ENCODE measurements at places on chromosomes 6 and 20.

GRCh38 chr20:25017257-25017803 lies 24.8 kb upstream of the APMAP start:
- no peak for DNase-seq

DNA sequence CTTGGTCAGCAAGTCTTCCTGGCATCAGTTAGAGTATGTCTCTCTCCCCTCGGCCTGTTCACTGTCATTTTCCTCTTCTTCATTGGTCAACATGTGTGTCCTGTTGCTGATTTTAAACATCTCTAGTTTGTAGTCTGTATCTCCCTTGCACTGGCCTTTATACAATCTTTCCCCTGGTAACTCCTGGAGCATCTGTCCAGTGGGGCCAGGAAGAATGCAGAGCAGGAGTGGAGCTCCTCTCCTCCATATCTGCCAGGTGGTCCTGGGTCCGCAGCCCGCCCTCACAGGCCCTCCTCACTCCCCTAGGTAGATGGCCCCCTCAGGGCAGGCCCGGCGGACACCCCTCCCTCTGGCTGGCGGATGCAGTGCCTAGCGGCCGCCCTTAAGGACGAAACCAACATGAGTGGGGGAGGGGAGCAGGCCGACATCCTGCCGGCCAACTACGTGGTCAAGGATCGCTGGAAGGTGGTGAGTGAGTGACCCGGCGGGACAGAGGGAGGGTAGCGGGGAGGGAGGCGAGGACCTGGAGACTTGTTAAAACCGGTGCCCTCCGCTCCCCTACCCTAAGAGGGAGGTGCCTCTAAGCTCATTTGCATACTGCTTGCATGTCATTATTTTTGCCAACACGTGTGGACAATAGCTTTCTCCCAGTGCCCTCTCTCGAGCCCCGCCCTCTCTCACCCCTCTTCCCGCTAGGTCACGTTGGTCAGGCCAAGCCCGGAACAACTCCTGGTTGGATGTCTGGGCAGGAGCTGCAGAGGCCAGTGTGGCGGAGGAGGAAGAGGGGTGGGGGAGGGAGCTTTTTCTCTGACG lies 3.2 kb downstream of the TTBK1 start:
- no peak for DNase-seq

GRCh38 chr6:131372535-131372934 lies 200.5 kb upstream of the ARG1 start:
- DNase-seq: peak; percentile 20

DNA sequence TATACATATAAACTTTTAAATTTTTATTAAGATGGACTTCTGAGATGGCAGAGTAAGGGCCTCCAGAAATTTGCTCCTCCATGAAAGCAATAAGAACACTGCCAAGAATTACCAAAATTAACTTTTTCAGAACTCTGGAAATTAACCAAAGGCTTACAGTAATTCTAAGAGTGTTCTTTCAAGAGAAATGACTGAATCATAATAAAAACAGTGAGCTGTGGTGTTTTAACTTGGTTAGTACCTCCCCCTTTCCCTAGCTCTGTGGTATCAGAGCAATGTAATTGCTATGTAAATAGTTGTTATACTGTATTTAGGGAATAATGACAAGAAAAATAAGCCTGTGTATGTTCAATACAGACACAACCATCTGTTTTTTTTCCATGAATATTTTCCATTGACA lies 19.0 kb downstream of the HECA start:
- peak; percentile 72 for DNase-seq

- peak; percentile 69 for DNase-seq
These were observed 36.6 kb upstream of the NFATC2 start for GRCh38 chr20:51579137-51579536.

- DNase-seq: no peak
These were observed 35.3 kb downstream of the HIVEP2 start for GRCh38 chr6:142909686-142910085.

- no peak for DNase-seq
These were observed 5.7 kb downstream of the KCNQ5 start for GRCh38 chr6:72627539-72627938.

DNA sequence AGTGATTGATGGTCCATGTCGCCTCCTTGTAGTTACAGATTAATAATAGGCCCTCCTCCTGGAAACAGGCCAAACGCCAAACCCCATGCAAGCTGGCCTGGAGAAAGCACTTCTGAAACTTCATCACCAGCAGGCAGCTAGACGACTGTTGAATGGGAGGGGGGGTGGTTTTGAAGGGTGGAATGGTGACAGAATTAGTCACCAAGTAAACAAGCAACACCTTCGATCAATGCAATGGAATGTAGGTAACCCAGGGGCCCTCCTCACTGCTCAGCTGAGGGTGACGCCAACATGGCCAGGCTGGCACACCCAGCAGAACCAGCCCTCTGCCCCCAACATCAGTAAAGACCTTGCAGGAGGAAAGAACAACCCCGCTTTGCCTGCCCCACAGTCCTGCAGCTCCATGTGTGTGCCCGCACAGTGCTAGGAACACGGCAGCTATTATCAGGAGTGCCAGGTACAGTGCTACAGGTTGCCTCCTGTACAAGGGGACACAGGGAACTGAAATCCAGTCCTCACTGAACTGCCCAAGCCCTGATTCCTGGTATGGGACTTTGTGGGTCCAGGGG lies 2.7 kb downstream of the BCAS1 start:
- DNase-seq: no peak

DNA sequence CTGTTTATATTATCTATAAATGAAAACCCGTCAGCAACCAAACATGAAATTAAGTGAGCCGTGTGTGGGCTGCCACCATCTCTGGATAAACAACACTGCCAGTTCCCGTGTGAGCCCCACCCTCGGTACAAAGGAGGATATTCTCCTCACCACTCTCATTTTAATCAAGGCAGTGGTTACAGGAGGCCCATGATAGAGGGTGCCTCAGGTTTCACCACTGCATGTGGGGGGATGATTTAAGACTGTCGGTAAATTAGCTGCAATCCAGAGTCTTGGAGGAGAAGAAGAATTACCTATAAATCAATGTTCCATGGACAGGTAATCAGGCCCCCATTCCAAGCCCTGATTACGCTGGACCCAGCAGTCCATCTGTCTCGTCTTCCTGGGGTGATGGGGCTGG lies 361.6 kb upstream of the SULF2 start:
- no peak for DNase-seq

GRCh38 chr6:95366414-95366813 lies 210.9 kb upstream of the MANEA start:
- no peak for DNase-seq

GRCh38 chr6:125363039-125363823 lies 61.5 kb upstream of the HDDC2 start:
- DNase-seq: peak; percentile 54

DNA sequence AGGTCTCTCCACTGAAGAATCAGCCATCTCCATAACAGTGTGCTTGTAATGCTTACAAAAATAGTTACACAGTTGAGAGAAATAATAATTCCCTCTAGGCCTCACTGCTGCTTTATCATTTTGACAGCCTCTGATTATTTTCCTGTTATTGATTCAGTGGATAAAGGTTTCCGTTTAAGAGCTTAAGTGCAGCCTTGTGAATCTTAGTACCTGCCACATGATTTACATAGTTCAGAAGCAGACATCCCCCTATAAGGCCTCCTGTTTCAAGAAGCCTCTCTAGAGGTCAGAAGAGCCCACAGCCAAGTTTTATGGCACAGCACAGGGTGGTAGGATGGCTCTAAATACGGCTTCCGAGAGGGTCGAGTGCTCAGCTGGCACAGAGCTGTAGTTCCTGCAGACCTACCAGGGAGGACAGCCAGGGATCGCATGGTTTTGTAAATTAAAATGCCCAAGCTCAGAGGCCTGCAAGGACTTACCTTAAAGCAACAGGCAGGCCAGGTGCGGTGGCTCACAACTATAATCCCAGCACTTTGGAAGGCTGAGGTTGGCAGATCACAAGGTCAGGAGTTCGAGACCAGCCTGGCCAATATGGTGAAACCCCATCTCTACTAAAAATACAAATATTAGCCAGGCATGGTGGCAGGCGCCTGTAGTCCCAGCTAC lies 17.6 kb upstream of the PYGB start:
- no peak for DNase-seq

DNA sequence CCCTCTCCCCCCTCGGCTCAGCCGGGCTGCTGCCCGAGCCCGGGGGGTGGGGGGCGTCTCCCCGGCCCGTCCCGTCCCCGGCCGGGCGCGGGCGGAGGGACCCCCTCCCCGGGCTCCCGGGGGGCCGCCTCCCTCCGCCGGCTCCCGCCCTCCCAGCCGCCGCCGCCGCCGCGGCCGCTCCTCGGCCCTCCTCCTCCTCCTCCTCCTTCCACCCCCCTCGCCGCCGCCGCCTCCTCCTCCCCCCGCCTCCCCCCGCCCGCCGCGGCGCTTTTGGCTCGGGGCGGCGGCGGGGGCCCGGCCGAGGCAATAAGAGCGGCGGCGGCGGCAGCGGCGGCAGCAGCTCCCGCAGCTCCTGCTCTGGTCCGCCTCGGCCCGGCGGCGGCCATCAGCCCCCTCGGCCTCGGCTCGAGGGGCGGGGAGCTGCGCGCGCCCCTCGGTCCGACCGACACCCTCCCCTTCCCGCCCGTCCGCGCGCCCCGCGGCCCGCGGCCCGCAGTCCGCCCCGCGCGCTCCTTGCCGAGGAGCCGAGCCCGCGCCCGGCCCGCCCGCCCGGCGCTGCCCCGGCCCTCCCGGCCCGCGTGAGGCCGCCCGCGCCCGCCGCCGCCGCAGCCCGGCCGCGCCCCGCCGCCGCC lies 38.7 kb downstream of the GNAS start:
- DNase-seq: peak; percentile 87

- DNase-seq: peak; percentile 40
These were observed 364.1 kb upstream of the BTBD3 start for GRCh38 chr20:11553603-11554002.

GRCh38 chr6:28355743-28356665 lies 6.3 kb downstream of the ZKSCAN3 start:
- peak; percentile 82 for DNase-seq

GRCh38 chr20:17995967-17996819 lies 27.4 kb downstream of the MGME1 start:
- DNase-seq: peak; percentile 56

DNA sequence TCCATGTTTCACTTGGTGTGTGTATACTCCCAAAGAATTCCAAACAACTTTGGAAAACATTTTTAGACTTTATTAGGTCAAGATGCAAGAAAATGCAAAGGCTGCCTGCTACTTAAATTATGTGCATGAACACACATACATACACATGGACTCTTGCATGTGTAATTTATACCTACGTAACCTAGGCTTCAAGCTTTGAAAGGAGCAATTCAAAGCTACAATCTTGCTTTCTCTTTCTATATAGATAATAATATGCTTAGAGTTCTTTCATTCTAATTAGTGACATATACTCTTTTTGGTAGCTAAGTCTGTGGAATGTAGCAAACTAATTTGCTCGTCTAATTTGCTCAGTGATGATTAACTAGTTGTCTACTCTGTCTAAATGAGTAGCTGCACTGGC lies 146.5 kb downstream of the EPHA7 start:
- no peak for DNase-seq

GRCh38 chr6:130752267-130752666 lies 74.9 kb upstream of the SMLR1 start:
- DNase-seq: peak; percentile 53

DNA sequence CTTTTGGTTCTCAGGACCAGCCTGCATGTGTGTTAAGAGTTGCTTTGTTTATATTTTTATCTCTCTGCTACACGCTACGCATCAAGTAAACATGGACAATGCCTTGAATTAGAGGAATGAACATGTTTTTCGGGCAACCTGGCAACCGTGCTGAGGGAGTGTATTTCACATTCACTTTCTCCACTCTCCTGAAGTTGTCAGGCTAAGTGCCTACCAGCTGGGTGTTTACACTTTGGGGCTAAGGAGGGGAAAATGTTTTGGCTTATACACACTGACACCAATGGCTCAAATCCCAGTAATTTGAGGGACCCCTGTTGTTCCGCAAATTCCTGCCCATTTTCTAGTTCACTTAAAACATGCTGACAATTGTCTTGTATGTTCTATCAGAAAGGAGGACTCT lies 141.5 kb upstream of the PDE7B start:
- no peak for DNase-seq

- DNase-seq: no peak
These were observed 12.6 kb downstream of the SERPINB6 start for GRCh38 chr6:2958776-2959175.

GRCh38 chr20:11219192-11219591 lies 545.4 kb upstream of the JAG1 start:
- DNase-seq: no peak

Data from foreskin fibroblast (primary cell).